ENCODE measurements at places on chromosomes 6 and 20.
A peak's percentile ranks its signal among the peaks of the same experiment; 100 is the strongest.

- peak; percentile 81 for DNase-seq
Measured at GRCh38 chr6:41463062-41463930, 82.9 kb upstream of the FOXP4 start.

GRCh38 chr20:50533061-50533460, 22.9 kb downstream of the PTPN1 start:
- DNase-seq: no peak

DNA sequence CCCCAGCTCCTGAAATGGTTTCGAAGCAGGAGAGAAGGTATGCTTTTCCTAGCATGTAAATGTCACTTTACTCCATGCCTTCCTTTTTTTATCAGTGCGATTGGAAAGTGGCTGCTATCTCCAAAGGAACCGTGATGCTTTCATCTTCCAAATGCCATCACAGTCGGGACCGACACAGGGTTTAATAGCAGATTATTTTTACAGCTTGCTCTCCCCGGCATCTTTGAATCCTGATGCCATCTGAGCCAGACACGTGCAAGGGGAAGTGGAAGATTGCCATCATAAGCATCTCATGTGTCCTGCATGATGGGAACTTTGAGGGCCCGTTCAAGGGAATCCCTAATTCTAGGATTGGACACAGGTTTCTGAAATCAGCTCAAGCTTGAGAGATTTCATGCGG, 253.4 kb upstream of the KCNG1 start:
- no peak for DNase-seq

DNA sequence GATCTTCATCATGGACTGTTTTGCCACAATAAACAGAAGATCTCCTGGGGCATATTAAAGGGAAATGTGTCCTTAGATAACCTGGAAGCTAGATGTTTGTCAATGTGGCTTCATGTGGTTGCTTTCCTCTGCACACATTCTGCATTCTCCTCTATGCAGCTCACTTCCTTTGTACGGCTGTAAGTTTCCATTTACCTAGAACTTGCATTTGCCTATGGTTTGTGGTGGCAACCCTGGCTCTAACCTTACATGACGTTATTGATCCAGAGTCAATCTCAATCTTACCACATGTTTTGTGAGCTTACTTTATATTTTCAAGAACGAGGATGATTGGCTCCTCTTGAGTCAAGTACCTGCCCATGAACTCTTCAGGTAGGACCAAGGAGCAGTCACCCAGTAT, 863.1 kb downstream of the MAFB start:
- peak; percentile 35 for DNase-seq

DNA sequence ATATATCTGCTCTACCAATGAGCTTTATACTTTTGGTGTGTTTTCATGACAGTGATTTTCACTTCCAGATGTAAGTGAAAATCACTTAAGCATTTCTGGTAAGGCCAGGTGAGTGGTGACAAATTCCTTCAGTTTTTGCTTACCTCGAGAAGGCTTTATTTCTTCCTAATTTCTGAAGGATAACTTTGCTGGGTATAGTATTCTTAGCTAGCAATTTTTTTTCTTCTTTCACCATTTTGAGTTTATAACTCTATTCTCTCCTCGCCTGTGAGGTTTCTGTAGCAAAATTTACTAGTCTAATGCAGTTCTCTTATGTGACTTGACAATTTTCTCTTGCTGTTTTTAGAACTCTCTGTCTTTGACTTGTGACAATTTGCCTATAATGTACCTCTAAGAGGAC, 7.1 kb downstream of the FHL5 start:
- no peak for DNase-seq

- DNase-seq: peak; percentile 45
Measured at GRCh38 chr20:25584905-25585704, at the start of gene NINL. Gene NINL, minus strand, starts transcription at chr20:25585531. Its CDS starts 58,944 bp downstream, at chr20:25526587.

GRCh38 chr6:29071831-29072723, 15.0 kb downstream of the OR2B3 start:
- peak; percentile 23 for DNase-seq

GRCh38 chr20:47144463-47144862, 212.0 kb downstream of the ZMYND8 start:
- no peak for DNase-seq

DNA sequence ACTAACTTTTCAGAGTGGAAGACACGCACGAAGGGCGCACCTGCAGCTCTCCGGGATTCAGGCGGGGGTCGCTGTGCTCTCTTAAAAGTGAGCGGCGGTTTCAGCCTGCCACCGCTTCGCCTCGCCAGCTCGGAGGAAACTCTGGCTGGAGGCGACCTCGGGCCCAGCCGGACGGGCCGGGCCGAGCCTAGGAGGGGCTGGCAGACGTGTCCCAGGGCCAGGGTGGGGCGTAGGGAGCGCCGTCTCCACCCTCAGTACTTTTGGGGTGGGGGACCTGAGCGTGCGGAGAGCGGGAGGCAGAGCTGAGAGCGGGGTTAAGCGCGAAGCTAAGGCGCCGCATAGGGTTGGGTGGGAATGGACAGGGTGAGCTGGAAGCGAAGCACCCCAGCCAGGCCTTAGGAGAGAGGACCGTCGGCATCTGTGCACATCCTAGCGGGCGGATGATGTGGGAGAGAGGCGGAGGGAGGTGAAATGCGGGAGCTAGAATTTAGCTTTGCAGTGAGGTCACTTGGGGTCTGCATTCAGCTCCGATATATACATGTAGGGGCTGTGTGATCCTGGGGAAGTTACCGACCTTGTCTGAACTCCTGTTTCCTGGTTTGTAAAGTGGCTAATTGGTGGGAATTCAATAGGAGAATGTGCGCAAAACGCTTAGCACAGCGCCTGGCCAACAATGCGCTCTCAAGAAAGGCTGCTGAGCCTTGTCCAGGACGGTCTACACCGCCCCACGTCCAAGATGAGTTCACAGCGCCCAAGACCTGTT, 6.5 kb upstream of the TFAP2A start:
- peak; percentile 18 for DNase-seq
